ENCODE measurements at places on chromosomes 4 and X.

- no peak for DNase-seq
These were observed 135.8 kb downstream of the PDS5A start for GRCh38 chr4:39841894-39842293.

DNA sequence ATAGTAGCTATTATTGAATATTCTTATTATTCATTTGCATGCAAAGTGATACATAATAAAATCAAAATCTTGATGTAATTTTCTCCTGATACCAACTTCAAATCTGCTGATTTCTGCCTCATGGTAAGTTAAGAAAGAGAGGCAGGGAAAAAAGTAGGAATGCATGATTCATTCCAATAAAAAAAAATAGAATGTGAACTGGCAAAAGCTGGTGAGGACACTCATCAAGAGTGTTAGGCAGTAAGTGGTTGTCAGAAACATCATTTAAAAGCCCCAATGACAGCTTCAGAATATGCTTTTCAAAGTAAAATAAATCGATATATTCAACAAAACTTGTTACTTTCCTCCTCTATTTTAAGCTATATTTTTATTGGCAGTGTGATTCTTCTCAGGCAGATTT, 979.1 kb downstream of the TECRL start:
- DNase-seq: no peak

DNA sequence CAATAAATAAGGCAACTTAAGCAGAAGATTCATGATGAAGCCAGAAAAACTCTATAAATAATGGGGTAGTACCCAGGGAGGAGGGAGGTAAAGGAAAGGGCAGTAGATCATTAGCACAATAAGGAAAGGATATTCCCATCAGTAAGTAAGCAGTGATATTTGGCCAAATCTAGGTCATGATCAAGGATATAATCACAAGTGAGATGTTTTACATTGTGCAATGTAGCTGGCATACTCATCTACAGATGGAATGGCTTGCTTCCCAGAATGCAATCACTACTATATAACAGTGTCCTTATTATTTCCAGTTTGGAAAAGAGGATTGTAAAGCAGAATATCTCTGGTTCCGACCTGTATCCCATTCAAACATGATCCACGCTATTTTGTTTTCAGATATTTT, 483.4 kb downstream of the RPA4 start:
- DNase-seq: no peak

GRCh38 chr4:656436-657337, 17.4 kb downstream of the ATP5ME start:
- DNase-seq: no peak

DNA sequence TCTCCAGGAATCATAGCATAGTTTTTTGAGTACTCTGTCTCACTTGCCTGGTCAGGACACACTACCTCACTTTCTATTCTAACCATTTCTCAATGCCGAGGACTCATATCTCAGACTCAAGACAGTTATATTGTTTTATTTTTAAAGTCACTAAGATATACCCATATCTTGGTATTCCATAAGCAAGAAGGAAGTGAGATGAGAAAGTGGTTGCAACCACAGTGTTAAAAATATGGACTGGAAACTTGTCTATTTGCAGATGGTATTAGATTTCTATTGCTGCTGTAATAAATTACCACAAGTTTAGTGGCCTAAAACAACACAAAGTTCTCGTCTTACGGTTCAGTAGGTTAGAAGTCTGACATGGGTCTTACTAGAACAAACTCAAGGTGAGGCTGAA, 344.8 kb upstream of the MAGEB2 start:
- DNase-seq: no peak

GRCh38 chr4:73730292-73730691, 10.1 kb upstream of the CXCL8 start:
- DNase-seq: peak; percentile 73

GRCh38 chrX:1686642-1687041, 71.8 kb downstream of the ASMT start:
- no peak for DNase-seq

DNA sequence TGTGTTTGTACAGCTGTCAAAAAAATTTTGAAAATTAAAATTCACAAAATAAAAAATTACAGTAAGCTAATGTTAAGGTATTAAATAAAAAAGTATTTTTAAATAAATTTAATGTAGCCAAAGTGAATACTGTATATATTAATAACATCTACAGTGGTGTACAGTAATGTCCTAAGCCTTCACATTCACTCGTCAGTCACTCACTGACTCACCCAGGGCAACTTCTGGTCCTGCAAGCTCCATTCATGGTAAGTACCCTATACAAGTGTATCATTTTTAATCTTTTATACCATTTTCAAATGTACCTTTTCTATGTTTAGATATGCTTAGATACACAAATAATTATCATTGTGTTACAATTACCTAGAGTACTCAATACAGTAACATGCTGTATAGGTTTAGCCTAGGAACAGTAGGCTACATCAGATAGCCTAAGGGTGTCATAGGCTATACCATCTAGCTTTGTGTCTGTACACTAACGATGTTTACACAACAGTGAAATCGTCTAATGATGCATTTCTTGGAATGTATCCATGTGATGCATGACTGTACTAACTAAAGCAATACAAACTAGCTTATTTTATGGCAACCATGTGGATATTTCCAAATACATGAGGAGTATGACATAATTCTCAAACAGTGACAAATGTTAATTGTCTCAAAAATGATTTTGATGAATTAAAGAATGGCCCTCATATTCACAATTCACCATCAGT, 13.7 kb downstream of the DDX60 start:
- peak; percentile 45 for DNase-seq

DNA sequence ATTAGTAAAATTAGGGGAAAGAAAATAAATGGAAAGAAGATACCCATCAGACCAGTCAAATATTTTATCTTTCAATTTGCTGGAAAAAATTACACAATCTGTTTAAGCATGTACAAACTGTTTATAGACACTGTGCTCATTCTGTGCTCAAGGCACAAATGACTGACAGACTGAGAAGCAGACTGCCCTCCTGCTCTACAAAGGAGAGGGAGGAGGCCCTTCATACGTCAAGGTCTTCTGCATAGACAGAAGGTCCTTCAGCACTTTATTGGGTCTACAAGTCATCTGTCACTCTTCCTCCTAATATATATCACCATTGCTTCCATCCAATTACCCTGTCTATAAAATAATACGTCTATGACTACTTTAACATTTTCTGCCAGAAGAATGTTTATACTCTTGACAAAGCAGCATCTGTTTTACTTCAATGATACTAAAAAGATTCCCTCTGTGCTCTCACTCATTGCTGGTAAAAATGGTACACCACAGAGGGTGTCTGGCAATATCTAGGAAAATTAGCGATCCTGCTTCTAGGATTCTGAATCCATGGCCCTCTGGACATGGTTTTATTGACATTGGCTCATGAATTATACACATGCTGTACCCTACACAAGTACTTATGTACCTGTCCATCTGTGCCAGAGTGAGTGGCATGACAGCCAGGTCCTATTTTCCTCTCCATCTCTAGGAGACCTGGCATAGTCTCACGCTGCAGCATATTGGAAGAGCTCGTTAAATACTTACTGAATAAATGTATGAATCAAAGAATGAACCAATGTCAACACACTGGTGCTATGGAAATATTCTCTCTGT, 11.3 kb downstream of the SLC10A6 start:
- peak; percentile 66 for DNase-seq

GRCh38 chrX:2632533-2633504, 58.3 kb upstream of the CD99 start:
- no peak for DNase-seq

GRCh38 chr4:146271466-146271865, 57.1 kb downstream of the REELD1 start:
- DNase-seq: no peak

GRCh38 chrX:13357925-13358324, 38.1 kb upstream of the ATXN3L start:
- peak; percentile 23 for DNase-seq

- no peak for DNase-seq
These were observed 47.2 kb downstream of the STARD8 start for GRCh38 chrX:68694435-68695205.

DNA sequence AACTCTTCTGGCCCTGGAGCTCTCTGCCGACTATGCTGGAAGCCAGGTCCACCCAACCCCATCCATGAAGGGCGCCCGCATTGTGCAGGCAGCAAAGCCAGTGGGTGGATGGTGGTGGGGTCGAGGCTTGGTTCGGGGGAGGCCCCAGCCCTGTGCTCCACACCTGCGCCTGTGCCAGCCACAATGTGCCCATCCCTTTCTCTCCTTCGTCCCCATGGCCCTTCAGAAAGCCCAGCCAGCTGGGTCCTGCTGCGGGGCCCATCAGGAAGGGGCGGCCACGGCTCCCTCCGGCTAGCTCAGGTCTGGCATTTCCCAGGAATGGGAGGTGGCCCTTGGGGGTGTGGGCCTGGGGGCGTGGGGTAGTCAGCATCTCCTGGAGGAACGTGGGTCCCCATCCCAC, 91.6 kb downstream of the HMX1 start:
- no peak for DNase-seq

DNA sequence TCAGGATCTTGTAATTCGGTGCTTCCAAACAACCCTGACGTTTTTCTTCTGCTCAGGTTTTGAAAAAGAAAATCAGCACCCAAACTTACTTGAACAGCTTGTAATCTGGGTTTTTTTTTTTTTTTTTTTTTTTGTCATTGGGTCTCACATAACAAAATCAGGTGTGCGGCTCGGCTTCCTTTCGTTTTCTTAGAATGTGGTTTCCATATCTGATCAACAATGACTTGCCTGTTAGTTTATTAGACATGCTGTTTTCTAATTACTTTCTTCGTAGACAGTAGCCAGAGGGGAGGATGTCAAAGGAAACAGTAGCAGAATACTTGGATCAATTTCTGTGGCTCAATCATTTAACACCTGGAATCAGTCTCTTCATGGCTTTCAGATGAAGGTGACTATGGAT, 890 bp upstream of the FREM3 start:
- DNase-seq: no peak

DNA sequence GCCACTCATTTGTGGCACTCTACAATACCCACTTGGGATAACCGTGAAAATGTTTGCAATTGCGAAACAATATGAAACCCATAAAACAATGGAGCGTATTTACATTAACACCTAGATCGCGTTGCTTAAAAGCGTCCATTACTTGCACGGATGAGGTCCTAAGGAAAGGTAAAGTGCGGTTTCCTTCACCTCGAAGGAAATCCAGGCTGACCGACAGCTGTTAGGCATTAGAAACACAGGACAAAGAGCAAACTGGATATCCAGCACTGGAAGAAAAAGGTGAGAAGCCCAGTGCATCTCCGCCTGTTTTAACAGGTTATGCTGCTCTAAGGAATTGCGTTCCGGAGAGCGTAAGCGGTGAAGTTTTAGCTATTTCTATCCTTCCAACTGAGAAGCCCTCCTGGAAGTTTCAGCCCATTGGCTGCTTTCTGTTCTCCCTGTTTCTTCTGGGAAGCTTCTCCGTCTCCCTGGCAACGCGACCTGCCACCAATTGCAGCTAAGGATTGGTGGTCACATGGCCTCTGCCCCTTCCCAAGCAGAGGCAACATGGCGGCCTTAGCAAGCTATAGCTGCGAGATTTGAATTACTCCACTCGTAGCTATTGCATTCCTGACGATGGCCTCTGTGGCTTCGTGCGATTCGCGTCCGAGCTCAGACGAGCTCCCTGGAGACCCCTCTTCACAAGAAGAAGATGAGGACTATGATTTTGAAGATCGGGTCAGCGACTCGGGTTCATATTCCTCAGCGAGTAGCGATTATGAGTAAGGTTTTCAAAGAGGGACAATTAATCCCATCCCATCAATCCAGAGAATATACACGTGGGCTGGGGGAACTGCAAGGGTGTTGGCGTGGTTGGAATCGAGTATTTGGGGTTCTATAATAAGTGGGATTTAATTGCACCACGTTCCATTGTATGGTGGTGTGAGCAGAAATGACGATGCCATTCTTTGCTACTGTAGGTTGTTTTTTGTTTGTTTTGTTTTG, at the start of gene INTU:
Gene INTU, plus strand, starts transcription at position 538 of the 984 bp plus-strand sequence. Its CDS starts 78 bp downstream, at position 616.
- peak; percentile 90 for DNase-seq

DNA sequence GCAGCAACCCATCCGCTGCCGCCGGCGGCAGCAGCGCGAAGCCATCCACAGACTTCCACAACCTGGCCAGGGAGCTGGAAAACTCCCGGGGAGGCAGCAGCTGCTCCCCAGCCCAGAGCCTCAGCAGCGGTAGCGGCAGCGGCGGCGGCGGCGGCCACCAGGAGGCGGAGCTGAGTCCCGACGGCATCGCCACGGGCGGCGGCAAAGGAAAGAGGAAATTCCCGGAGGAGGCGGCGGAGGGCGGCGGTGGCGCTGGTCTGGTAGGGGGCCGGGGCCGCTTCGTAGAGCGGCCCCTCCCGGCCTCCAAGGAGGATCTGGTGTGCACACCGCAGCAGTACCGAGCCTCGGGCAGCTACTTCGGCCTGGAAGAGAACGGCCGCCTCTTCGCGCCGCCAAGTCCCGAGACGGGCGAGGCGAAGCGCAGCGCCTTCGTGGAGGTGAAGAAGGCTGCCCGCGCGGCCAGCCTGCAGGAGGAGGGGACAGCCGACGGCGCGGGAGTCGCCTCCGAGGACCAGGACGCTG, 4.9 kb downstream of the PRDM8 start:
- DNase-seq: peak; percentile 69

DNA sequence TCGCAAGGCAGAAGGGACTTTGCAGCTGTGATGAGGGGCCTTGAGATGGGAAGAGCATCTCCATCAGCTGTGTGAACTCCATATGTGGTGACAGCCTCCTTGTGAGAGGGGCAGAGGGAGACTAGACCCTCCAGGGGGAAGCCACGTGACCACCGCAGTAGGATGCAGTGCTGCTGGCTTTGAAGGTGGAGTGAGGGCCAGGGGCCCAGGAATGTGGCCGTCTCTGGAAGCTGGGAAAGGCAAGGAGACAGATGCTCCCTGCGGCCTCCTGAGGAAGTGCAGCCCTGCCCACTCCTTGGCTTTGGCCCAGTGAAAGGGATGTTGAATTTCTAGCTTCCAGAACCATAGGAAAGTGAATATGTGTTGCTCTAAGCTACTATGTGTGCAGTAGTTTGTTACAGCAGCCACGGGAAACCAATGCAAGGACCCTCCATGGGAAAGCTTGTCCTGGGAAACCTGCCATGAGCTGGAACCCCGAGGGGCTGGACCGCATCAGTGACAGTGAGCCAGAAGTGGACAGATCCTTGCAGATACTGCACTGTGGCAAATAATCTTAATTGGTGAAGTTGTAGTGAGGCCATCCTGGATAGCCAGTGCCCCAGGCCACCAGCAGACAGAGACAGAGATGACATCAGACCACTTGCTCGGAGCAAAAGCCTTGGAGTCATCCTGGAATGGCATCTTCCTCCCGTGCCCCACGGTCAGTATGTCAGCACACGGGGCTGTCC, 35.4 kb upstream of the SORCS2 start:
- DNase-seq: no peak

GRCh38 chrX:49878128-49878833, 1.0 kb upstream of the USP27X start:
- DNase-seq: no peak

DNA sequence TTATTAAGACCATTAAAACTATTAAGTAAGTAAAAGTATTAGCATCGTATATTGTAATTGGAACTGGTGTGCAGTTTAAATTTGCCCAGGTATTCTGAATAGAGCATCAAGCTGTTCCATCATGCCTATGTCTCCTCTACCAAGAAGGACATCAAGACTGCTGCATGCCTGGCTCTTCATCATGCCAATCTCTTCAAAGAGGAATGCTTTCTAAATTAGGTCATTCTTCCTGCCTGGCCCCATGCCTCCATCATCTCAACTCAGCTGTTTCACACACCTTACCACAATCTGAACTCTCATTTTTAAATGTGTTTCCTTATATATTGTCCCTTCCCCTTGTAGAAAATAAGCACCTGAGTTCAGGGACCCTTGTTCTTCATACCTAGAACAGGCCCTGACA, 270.5 kb upstream of the PPARGC1A start:
- no peak for DNase-seq

All from DMS153 (cell line).